SHP77 treated with DMSO at 0.1 percent for 48 hours (cell line): ENCODE measurements at places on chromosomes 3 and 15.

DNA sequence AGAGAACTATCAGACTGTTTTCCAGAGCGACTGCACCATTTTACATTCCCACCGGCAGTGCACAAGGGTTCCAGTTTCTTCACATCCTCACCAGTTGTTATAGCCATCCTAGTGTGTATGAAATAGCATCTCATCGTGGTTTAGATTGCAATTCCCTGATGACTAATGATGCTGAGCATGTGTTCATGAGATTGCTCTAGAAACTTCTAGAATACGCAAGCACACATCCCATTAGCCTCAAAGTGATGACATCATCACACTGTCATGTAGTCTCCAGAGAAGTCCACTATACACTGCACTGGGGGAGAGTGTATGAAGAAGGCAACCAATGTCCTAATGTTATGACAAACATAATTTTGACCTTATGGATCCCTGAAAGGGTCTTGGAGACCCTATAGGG lies 30.1 kb downstream of the FBLN2 start:
- no peak for DNase-seq

- no peak for DNase-seq
Measured at GRCh38 chr15:26628879-26629529, 143.9 kb downstream of the GABRB3 start.

DNA sequence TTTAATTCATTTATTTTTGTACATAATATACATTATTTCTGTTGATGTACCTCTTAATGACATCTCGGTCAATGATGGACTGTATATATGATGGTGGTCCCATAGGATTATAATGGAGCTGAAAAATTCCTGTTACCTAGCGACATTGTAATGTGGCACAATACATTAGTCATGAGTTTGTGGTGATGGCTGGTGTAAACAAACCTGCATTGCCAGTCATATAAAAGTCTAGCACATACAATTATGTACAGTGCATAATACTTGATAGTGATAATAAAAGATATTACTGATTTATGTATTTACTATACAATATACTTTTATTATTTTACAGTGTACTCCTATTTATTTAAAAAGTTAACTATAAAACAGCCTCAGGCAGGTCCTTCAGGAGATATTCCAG lies 15.1 kb downstream of the TTC14 start:
- DNase-seq = no peak

DNA sequence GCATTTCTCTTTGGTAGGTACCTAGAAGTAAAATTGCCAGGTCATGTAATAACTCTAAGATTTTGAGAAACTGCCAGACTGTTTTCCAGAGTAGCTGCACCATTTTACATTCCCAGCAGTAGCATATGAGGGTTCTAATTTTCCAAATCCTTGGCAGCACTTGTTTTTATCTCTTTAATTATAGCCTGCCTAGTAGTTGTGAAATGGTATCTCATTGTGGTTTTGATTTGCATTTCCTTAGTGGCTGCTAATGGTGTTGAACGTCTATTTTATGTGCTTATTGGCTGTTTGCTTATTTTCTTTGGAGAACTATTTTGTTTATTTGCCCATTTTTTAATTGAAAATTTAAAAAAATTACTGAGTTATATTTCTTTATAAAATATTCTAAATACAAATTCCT lies 117.9 kb downstream of the TCF12 start:
- DNase-seq = no peak

DNA sequence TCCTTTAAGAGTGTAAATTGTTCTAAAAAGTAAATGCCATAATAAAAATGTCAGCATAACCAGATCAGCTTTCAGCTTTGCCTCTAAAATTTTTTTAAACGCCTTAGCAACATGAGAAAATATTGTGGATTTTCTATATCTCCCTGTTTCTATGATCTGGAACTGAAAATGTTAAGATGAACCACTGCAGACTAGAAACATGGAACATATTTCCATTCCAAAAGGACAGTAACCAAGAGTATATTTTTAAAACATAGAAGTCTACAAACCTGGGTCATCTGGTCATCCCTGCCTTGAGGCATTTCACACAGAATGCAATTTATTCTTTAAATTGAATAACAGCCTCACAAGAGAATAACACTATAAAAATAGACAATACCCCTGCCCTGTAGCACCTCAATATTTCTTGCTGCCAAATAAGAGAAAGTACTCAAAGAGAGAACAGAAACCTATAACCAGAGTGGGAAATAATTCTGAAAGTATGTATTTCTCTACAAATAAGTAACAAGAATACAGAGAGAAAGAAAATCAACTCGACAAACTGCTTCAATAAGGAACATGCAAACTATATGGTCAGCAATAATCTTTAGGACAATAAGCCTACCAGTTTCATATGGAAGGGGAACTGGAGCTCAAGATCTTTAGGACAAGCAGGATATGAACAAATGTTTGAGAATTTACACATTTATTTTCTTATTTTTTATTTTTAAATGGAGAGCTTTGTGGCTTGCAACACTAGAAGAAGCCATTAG lies 949.0 kb downstream of the EPHA3 start:
- DNase-seq = no peak

GRCh38 chr15:53808058-53808706 lies 48.7 kb upstream of the WDR72 start:
- no peak for DNase-seq
